Muscle of leg (tissue), 16 donors: ENCODE measurements at places on chromosomes 5 and 9.
A peak's percentile ranks its signal among the peaks of the same experiment; 100 is the strongest.

DNA sequence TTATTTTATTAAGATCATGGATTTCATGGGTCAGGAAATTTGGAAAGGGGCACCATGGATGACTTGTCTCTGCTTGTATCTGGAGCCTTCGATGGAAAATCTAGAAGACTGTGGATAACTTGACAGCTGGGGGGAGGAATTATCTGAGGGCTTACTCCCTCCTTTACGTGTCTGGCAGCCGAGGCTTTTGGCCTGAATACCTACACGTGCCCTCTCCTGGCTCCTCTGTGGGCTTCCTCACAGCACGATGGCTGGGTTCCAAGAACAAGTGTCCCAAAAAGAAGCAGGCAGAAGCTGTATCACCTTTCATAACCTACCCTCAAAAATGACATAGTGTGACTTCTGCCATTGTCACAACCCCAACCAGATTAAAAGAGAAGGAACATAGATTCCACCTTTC, 228.9 kb downstream of the GRIA1 start:
- DNase-seq, result no peak

GRCh38 chr9:137813651-137814415, 63.7 kb upstream of the CACNA1B start:
- DNase-seq, result no peak

DNA sequence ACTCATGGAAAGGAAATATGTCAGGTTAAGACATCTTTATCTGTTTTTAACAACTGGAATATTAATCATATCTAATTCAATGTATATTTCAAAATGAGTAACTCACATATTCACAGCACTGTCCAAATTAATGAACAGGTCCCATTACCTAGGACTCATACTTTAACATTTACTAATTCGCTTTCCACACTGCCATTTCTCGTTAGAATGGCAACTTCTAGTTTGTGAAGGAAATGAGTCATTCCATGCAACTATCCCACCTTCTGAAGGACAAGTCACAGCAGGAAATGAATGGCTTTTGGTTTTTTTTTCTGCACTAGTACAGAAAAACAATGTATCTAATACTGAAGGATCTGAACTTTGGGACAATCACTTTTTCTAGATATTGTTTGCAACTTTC, 24.6 kb upstream of the IFNK start:
- DNase-seq, result peak; percentile 14

- DNase-seq, result no peak
These were observed 141.7 kb downstream of the AUH start for GRCh38 chr9:91220021-91220420.

- peak; percentile 35 for DNase-seq
These were observed 258.0 kb downstream of the TLE4 start for GRCh38 chr9:79829566-79830302.

DNA sequence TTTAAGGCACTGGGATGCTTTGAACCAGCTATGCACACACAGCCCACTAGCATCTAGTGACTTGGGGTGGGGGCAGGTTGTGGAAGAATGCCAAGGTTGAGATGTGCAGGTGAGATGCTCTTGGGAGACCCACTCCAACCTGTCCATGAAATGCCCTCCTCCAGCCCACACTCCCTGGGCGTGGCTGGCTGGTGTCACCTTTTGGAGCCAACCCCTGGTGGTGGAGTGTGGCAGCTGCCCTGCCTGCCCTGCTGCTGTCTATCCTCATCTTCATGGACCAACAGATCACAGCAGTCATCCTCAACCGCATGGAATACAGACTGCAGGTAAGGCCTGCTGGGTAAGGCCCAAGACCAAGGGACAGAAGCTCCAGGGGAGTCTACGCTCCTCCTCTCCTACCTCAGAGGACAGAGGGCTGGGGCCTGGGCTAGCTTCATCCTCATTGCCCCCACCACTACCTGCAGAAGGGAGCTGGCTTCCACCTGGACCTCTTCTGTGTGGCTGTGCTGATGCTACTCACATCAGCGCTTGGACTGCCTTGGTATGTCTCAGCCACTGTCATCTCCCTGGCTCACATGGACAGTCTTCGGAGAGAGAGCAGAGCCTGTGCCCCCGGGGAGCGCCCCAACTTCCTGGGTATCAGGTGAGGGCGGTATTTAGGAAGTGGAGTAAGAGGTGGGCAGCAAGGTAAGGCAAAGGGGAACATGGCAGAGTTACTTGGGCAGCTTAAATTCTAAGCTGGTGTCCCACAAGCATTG, 7.4 kb downstream of the SLC4A9 start:
- no peak for DNase-seq

DNA sequence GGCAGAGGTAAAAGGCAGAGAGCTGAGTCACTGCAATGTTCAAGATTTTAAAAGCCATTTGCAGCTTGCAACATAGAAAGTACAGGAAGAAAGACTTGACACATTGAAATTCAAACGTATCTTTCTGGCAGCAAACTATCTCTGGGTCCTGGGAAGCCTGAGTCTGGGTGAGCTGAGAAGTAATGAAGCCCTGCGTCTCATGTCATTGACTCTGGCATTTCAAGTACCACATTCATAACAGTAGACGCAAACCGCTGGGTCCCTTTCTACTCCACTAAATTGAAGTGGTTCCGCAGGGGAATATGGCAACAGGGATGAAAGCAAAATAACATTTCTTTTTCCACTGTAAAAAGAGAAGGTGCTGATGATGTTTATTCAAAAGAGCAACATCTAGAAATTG, 694.3 kb downstream of the BRINP1 start:
- no peak for DNase-seq

DNA sequence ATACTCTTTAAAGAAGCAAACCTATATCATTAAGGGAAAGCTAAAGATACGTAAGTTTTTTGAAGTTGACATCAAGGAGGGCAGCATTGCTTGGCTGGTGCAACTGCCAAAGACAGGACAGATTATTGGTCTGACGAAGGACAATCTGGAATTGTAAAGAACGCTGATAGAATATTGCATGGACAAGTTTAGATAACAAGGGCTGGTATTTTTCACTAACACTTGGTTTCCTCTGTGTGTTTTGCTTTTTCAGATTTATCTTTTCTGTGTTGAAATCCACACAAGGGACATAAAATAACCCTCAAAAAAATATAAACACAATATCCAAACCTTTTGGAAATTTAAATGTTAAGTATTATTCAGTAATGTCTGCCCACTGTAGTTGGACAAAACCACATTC, 39.7 kb downstream of the SLC1A3 start:
- no peak for DNase-seq

DNA sequence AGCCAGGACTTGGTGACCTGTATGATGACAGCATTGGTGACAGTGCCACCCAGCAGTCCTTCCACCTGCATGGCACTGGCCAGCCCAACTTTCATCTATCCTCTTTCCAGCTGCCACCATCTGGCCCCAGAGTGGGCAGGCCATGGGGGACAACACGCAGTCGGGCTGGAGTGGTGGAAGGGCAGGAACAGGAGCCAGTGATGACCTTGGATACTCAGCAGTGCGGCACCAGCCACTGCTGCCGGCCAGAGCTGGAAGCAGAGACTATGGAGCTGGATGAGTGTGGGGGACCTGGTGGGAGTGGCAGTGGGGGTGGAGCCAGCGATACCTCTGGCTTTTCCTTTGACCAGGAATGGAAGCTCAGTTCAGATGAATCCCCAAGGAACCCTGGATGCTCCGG, 56.9 kb downstream of the RUSC2 start:
- no peak for DNase-seq

GRCh38 chr5:10564838-10565784, 1.2 kb downstream of the ANKRD33B start:
- no peak for DNase-seq

- no peak for DNase-seq
These were observed 19.9 kb upstream of the PRXL2C start for GRCh38 chr9:96674906-96675538.

- DNase-seq, result no peak
These were observed 33.1 kb downstream of the GTF3C4 start for GRCh38 chr9:132703336-132703735.

GRCh38 chr5:111848476-111848875, 91.5 kb upstream of the NREP start:
- DNase-seq, result peak; percentile 80

DNA sequence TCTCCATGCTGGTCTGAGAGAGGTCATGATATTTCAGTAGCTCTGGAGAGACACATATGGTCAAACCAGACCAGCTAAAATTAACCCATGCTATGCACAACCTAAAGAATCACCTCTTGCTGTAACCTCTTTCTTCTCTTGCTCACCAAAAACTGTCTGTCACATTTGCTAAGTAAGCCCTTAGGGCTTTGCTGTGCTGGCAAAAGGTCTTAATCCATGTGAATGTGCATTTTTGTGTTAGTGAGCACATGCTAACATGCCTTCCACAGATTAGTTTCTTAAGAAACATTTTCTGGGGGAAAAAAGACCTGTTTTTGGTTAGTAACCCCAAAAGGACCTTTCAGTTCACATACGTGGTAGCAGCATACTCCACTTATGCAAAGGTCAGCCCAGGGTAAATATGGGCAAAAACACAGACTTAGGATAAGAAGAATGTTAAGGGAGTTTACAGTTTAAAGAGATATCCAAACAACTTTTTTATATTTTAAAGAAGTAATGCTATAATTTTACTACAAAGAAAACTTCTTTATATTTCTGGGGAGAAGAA, 124.2 kb upstream of the CCDC152 start:
- no peak for DNase-seq

DNA sequence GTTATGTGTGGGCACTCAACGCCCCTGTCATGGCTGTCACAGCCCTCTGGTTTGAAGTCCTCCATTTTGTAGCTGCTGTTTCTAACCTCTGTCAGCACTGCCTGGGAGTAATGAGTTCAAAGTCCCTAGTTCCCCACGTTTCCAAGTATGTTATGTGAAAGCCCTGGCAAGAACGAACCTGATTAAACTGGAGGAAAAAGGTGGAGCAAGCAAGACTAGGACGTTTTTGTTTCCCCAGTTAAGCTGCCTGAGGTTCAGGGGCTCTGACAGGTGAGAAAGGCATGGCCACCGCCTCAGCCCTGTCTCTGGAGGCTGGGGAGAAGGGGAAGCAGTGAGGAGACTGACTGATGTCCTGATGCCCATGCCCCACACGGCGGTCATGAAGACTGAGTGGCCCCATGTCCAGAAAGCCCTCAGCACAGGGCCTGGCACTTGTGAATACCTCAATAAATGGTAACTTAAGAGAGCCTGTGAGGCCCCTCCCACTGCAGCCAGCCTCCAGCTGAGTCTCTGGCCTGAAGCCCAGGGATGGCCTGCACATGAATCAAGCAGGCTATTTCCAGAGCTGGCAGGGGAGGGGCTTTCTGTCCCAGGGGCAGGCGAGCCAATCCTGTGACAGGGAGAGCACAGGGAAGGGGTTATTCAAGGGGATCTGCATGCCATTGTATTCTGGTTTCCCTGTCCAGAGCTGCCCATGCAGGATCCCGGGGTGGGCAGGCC, 61.8 kb downstream of the PFDN1 start:
- peak; percentile 92 for DNase-seq

DNA sequence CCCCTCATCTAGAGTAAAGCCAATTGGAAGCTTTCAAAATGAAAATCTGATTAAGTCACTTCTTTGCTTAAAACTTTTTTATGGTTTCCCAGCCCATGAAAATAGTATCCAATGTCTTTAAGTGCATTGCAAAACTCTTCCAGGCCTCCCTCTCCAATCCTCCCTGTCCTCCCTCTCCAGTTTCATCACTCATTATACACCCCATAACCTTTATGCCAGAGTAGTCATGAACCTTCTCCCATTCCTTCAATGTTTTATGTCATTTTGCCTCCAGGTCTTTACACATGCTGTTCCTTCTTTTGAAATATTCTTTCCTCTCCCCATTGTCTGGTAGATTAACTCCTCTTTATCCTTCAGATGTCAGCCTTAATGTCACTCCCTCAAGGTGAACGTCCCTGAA, 8.1 kb upstream of the ZNF354A start:
- DNase-seq, result no peak

GRCh38 chr5:31397926-31398557, 133.9 kb downstream of the DROSHA start:
- DNase-seq, result no peak

DNA sequence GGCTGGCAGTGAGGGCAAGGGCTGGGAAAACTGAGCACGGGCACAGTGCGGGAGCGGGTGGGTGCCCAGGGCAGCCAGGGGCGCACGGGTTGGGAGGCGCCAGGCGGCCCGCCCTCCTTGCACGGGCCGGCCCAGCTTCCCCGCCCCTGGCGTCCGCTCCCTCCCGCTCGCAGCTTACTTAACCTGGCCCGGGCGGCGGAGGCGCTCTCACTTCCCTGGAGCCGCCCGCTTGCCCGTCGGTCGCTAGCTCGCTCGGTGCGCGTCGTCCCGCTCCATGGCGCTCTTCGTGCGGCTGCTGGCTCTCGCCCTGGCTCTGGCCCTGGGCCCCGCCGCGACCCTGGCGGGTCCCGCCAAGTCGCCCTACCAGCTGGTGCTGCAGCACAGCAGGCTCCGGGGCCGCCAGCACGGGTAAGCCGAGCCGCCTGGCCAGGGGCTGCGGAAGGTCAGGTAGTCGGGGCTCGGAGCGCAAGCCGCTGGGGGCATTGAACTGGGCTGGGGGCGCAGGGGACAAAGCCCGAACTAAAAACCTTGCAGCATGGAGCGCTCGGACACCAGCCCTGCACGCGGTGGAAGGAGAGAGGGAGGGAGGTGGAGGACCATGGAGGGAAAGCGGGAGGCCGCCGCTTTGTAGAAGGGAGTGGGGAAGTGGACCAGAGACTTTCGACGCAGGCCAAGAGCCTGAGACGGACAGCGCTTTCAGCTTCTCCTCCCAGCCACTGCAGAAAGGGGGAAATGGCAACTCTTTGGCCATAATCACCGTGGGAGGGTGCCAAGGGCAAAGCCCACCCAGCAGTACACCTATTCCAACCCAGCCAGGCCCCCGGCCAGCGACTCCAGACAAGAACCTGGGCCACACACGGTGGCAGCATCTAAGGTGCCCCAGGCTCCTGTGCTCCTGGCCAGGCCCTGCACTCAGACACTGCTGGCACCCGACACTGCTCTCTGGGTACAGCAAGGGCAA, at the start of gene TGFBI:
TSS of gene TGFBI (plus strand) at position 207 of the 961 bp plus-strand sequence. CDS start at position 275, 68 bp downstream.
- peak; percentile 86 for DNase-seq

GRCh38 chr5:52787600-52788504, at the start of the genes ITGA1 and PELO:
ITGA1 (plus strand) TSS chr5:52787916; CDS start chr5:52788354, 438 bp downstream.
PELO (plus strand) TSS chr5:52787916; CDS start chr5:52800395, 12,479 bp downstream.
- DNase-seq, result peak; percentile 85

DNA sequence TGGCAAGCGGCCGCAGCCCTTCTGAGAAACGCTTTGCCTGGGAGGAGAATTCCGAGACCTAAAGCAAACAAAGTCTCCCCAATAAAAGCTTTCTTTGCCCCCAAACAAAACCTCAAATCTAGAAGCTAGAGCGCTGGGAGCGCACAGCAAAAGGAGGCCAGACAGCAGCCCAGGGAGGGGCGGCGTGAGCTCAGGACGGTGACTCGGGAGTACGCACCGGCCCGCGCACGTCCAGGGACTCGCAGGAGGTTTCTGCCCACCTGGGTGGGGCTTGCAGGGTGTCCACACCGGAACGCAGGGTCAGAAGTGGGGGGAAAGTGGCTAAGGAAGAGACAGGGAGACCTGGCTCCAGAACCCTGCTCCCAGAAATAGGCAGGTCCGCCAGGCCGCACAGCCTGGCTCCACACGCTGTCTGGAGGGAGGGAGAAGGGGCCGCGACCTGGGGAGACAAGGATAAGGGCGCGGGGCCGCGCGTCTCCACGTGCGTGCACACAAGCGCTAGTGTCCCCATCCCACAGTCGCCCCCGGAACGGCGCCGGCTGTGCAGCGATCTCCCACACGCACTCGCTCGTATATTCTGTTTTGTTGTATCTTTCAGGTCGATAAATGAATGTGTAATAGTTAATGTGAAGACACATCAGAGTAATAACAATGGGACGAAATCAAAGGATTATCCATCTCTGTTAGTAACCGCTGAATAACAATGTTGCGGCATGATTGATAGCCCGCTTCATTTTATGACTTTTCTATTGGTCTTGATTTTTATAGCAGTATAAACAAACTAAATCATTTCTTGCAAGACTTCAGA, 2.3 kb upstream of the OTP start:
- no peak for DNase-seq
